ENCODE measurements at places on chromosomes 16 and 17. TPM values are rescaled to one million over a fixed set of nuclear protein-coding genes. Genes with fewer than 3 reads are reported as not detected.

DNA sequence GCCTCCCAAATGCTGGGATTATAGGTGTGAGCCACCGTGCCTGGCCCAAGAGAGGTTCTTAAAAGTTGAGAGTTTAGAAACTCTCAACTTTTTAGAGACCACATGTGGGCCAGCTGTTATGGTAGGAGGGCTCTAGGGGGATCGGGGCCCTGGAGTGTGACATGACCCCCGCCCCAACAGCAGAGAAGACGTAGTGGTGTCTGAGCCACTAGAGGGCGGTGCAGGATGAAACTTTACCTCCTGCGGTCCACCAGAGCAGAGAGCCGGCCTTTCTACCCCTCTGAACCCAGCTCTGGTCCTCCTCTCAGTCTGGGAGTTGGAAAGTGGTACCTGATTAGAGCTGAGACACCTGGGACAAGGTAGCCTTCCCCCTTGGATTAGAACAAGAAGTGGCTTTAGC, 7.4 kb downstream of the CDK5RAP3 start:
- peaks cover 10% of the 10 kb centered on the region for H3K4me1 ChIP-seq
- no peak overlapping the region for H3K4me3 ChIP-seq
- peaks cover 69% of the 10 kb centered on the region for H3K36me3 ChIP-seq
- no peak overlapping the region for H3K27ac ChIP-seq
- peak; percentile 21 for DNase-seq
- H3K27me3 ChIP-seq, result no peaks in the 10 kb centered on the region

The MYH11 gene
- 1.1 TPM for total RNA-seq

GRCh38 chr16:35533683-35534082, 2074.3 kb downstream of the TP53TG3F start:
- no peaks in the 10 kb centered on the region for H3K36me3 ChIP-seq
- H3K4me1 ChIP-seq, result no peaks in the 10 kb centered on the region
- no peak overlapping the region for H3K27ac ChIP-seq
- H3K27me3 ChIP-seq, result no peaks in the 10 kb centered on the region
- no peak for DNase-seq

The C1QL1 gene
- total RNA-seq, result 0.09 TPM

- peak overlapping the region; percentile 79 for H3K27ac ChIP-seq
- DNase-seq, result no peak
- no peaks in the 10 kb centered on the region for H3K36me3 ChIP-seq
Measured at GRCh38 chr16:89607453-89607852, 6.0 kb upstream of the DPEP1 start.

Data from thymus (tissue), 14 donors.